ENCODE measurements at places on chromosomes 12 and 14. TPM values are rescaled to one million over a fixed set of nuclear protein-coding genes. Genes with fewer than 3 reads are reported as not detected.

GRCh38 chr14:95315579-95315978 is 4.1 kb downstream of the CLMN start:
- DNase-seq = no peak

TAS2R46 gene
- 0.48 TPM for total RNA-seq

DNA sequence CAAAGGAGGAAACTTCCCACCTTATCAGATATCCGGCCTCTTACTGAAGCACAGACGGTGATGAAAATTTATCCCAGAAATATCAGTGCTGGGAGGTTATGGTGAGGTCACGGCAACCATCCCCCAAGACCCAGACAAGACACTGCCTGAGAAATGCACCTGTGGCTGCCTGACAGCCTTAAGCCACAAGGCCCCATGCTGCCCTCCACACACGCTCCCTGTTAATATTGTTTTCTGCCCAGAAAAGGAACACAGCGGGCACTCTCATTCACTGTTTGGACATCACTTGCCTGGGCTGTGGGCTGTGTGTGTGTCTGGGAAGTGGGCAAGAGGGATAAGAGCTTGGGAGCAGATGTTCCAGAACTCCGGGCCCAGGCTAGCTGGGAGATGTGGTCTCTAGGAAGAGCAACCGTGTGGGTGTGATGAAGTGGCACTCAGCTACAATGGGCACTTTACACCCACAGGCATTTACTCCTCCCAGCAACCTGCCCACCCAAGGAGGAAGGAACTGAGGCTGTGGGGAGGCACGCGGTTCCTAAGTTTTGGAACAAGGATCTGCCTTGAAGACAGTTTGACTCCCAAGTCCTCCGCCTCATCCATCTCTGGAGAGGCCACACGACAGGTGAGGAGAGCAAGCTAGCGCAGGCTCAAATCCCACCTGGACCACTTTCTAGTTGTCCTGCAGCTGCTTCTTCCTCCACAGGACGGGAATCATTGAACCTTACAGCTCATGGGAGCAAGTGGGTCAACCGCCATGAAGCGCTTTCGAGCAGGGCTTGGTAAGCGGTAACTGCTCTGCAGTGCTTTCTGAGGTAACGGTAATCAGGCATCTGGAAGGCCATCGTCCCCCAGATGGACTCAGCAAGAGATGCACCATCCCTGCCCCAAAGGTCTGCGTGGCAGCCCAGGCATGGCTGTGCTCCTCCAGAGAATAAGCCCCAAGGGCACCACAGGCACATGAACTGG is 91.4 kb downstream of the CHGA start:
- DNase-seq = no peak

DNA sequence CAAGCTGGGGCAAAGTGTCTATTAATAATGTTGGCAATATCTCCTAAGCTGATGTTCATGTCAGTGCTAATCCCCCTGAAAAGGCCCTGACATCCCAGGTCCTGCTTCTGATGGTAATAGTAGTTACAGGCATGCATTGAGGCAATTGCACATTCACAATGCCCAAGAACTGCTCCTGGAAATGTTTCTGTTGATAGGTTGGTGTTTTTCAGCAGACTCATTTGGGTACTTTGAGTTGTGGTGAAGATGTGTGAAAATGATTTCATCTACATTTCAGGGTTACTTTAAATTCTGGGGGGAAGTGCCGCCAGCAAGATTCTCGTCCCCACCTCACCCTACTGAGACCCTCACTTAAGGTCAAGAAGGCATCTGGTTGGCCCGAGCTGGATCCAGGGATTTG is 92.9 kb downstream of the BBS10 start:
- DNase-seq = no peak

GRCh38 chr12:57549909-57550640 is at the start of gene KIF5A:
Gene KIF5A, plus strand, starts transcription at chr12:57550044. Its CDS starts 228 bp downstream, at chr12:57550272.
- no peak for DNase-seq

DNA sequence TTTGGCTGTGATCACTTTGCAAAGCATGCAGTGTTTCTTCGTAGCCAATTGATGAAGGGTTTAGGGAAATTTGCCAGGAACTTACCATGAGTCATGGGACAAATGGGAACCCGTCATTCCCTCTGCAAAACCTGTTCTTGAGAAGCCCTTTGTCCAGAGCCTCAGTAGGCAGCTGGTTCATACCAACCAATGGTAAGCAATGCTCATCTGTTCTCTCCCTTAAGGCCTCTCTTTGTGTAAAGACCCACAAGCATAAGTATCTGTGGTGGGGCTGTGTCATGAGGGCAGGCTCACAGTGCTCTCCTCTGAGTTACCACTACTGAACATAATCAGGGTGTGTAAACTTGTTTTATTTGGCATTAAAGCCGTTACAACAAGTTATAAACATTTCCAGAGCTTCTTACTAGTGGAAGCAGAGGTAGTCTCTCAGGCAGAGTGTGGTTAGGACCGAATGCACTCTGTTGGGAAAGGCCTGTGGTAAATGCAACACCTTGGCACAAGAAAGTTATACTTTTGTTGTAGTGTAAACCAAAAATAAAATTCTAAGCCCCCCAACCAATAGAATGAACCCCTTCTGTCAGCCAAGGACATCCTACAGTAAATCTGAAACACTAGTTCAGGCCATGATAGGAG is 119.8 kb downstream of the SINHCAF start:
- DNase-seq = no peak

GRCh38 chr12:57836442-57837375 is 9.8 kb downstream of the CTDSP2 start:
- DNase-seq = peak; percentile 80

GRCh38 chr12:13316587-13317246 is 120.2 kb downstream of the EMP1 start:
- DNase-seq = no peak

DNA sequence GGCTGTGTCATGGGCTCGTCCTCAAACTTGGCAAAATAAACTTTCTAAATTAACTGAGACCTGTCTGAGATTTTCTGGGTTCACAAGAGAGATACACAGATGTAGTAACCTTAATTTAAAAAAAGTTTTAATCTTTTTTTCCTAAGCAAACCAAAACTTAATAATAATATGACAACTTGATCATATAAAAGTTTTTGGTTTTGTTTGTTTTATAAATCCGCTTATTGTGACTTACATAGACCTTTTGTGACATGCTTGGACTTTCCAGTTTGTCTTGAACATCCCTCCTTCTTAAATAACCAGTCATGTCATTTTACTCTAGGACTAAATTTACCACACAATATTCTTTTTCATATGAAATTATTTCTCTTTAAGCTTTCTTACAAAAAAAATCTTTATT is 8.5 kb downstream of the RDH12 start:
- no peak for DNase-seq

DNA sequence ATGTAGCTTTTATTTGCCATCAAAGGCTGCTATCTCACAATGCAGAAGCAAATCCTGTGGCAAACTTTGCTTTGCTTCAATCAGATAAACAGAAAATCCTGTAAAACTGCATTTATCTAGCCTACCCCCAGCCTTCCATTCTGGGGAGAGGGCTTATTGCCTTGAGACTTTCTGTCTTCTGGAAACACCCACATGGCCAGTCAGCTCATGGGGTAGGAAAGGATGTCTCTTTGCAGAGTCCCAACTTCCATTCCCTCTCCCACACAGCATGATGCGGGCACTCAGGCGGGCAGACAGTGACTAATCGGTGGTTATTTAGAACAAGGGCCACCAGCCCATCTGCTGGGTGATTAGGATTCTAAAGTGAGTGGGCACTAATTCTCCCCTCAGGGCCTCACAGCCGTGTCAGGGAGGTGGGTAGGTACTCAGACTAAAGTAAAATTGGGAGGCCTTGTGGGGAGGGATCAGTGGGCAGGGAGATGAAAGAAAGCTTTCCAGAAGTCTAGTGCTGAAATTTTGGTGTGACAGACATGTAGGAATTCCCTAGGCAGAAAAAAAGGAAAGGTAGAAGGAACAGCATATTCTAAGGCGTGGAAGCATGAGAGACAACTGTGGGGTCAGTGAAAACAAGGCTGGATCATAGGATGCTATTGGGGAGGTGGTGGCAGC is 720.5 kb downstream of the VRK1 start:
- no peak for DNase-seq

GRCh38 chr14:32896979-32897697 is 41.5 kb upstream of the NPAS3 start:
- DNase-seq = no peak

GRCh38 chr12:12025799-12026386 is 44.8 kb upstream of the BCL2L14 start:
- peak; percentile 48 for DNase-seq

ITGB7 gene
- 8.8 TPM for total RNA-seq

- DNase-seq = peak; percentile 23
These were observed 46.7 kb upstream of the FICD start for GRCh38 chr12:108468196-108468968.

GRCh38 chr14:71481021-71481654 is 451.1 kb upstream of the RGS6 start:
- no peak for DNase-seq

DNA sequence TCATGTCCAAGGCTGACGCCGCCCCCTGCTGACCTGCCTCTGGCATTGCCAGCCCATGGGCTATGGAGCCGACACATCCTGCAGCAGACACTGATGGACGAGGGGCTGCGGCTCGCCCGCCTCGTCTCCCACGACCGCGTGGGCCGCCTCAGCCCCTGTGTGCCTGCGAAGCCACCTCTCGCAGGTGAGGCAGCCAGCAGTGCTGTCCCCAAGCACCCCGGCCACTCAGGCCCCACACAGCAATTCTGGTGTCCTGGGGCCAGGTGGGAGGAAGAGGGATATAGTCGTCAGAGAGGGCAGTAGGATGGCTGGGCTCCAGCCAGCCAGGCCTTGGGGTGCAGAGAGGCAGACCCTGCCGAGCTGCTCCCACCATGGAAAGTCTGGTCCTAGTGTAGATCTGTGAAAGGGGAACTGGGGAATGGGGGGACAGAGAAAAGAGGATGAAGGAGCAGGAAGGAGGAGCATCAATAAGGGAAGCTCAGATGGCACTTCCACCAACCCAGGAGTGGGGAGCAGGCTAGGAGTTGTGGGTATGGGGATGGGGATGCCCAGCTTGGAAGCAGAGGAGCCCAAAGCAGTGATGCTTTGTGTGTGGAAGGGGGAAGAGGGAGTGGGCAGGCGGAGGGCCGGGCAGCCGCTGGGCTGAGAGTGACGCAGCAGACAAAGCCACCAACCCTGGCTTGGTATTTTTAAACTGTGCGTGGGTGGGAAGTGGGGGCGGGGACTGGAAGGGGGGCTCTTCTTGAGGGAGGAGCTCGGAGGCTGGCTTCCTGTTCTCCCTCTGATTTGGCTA is 4.7 kb downstream of the NAB2 start:
- DNase-seq = peak; percentile 61

- DNase-seq = no peak
These were observed 506.6 kb upstream of the ATXN7L3B start for GRCh38 chr12:74031045-74031444.

NID2 gene
- 28.7 TPM for total RNA-seq

OTOGL gene
- 0.27 TPM for total RNA-seq

GRCh38 chr12:92926549-92926948 is 2.5 kb downstream of the EEA1 start:
- no peak for DNase-seq

DNA sequence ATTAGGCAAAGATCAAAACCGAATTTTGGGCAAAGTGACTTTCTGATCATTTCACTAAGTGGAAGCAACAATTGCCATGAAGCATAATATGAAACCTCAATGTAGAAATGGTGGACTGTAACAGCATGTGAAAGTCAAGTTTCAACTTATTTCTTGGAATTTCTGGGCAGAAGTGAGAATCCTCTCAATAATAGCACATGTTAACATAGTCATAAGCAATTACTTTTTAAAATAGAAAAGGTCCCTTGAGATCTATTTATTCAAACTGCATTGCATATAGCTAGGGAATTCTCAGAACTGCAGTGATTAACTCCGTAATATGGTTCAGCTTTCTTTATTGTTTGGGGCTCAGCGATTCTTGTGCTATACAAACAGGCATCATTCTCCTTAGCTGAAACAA is 136.7 kb upstream of the ATP2B1 start:
- DNase-seq = no peak

Data from colonic mucosa (tissue), 4 donors.